Thymus (tissue), 14 donors: ENCODE measurements at places on chromosomes 7 and 10. TPM values are rescaled to one million over a fixed set of nuclear protein-coding genes. Genes with fewer than 3 reads are reported as not detected.

Gene COL28A1
- total RNA-seq = 0.24 TPM

Gene GPR37
- total RNA-seq = 0.52 TPM

Gene STX1A
- total RNA-seq = 2.2 TPM

Gene UTF1
- total RNA-seq = not detected

Gene WBP1L
- 30.7 TPM for total RNA-seq

Gene SNCG
- 27.5 TPM for total RNA-seq

- no peak overlapping the region for H3K27ac ChIP-seq
- no peak for DNase-seq
Measured at GRCh38 chr10:127441350-127442219, 107.5 kb upstream of the NPS start.

GRCh38 chr10:17854044-17854652 lies 45.0 kb downstream of the MRC1 start:
- no peak overlapping the region for H3K4me3 ChIP-seq
- no peaks in the 10 kb centered on the region for H3K27me3 ChIP-seq
- no peak overlapping the region for H3K27ac ChIP-seq
- DNase-seq = no peak
- H3K36me3 ChIP-seq = no peaks in the 10 kb centered on the region
- peaks cover 2% of the 10 kb centered on the region for H3K4me1 ChIP-seq

DNA sequence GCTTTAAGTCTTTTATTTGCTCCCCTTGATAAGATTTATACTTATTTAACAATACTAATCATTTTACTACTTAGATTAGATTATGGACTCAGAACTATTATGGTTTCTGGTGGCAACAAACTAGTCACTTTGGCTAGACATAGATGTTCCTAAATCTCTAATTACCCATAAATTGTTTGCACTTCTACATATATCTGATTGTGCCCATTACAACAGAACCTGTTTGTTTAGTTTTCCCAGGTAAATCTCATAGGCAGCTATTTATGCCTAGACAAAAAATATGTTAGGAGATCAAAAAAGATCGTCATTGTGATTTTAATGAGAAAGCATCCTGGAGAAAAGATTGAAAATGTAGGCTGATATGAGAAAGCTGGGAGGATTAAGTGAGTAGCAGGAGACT lies 14.4 kb downstream of the UBN2 start:
- H3K4me3 ChIP-seq = no peak overlapping the region
- no peaks in the 10 kb centered on the region for H3K27me3 ChIP-seq

DNA sequence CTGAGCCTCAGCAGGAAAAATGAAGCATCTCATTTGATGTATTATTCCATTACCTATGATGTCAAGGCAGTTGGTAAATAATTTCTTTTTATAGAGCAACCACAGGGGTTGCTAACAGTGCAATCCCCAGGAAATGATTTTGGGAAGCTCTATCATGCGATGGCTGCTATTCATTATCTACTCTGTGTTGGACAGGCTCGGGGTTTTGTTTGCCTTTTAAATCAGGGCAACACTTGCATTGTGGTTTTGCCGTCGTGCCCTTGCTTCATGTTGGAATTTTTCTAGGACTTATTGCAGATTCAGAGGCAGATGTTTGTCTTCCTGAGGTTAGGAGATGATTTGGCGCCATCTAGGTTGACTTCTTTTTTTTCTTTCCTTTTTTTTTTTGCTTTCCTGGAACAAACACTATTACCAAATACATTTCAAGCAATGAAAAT lies 128.4 kb downstream of the BICC1 start:
- no peak overlapping the region for H3K4me3 ChIP-seq
- no peaks in the 10 kb centered on the region for H3K36me3 ChIP-seq
- no peaks in the 10 kb centered on the region for H3K4me1 ChIP-seq
- H3K27ac ChIP-seq = no peak overlapping the region
- no peak for DNase-seq

GRCh38 chr7:69761290-69761922 lies 163.1 kb downstream of the AUTS2 start:
- H3K27ac ChIP-seq = no peak overlapping the region
- no peak overlapping the region for H3K4me3 ChIP-seq
- peaks cover 9% of the 10 kb centered on the region for H3K4me1 ChIP-seq
- no peak for DNase-seq

DNA sequence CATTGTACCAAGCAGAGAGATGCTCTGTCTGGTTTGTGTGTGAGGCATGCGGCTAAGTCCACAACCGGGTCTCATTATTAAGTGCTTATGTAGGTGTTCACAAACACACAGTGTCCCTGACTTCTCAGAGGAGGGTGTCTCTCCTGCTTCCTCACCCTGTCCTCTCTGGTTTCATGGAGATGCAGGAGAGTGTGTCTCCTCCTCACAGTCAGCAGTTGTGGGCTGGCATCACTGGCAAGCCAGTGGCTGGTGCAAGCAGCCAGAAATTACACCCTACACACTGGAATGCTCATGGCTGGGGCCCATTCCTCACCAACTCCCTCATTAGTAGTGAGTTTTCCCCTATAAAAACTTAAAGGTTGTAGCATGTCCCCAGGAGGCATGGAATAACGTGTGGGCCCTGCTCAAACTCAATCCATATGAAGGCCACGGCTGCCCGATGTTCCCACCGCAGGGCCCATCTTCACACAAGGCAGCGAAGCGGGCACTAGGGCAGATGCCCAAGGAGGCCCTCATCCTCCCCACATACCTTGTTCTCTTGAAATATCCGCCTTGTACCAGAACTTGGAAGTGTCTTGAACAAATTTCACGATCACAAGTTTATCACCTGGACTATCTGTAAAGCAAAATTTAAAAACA lies 280.1 kb downstream of the TNS3 start:
- no peaks in the 10 kb centered on the region for H3K27me3 ChIP-seq
- no peak overlapping the region for H3K4me3 ChIP-seq
- H3K27ac ChIP-seq = no peak overlapping the region

GRCh38 chr10:80770239-80770638 lies 232.5 kb downstream of the SH2D4B start:
- H3K27me3 ChIP-seq = no peaks in the 10 kb centered on the region
- DNase-seq = no peak
- H3K4me1 ChIP-seq = no peaks in the 10 kb centered on the region
- no peaks in the 10 kb centered on the region for H3K36me3 ChIP-seq

DNA sequence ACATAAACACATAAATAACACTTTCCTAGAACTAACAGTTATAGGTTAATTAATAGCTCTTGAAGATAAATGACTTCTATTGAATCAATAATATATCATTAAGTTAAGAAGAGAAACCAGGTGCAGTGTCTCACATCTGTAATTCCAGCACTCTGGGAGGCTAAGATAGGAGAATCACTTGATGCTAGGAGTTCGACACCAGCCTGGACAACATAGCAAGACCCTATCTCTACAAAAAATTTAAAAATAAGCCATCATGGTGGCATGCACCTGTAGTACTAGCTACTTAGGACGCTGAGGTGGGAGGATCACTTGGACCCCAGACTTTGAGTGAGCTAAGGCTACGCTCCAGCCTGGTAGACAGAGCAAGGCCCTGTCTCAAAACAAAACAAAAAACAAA lies 38.8 kb downstream of the AKR1D1 start:
- H3K27me3 ChIP-seq = no peaks in the 10 kb centered on the region
- H3K4me1 ChIP-seq = peaks cover 2% of the 10 kb centered on the region
- H3K27ac ChIP-seq = no peak overlapping the region

DNA sequence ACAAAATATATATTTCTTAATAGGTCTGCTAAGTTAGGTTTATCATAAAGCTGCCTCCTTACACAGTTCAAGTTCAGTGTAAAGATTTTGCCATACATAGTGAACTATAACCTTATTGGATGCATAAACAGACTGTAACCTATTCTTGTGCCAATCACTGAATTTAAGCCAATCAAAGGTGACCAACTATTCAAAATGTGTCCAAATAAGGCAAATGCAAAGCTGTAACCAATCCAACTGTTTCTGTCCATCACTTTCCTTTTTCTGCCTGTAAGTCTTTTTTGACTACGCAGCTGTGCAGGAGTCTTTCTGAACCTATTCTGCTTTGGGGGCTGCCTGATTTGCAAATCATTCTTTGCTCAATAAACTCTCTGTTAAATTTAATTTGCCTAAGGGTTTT lies 11.6 kb upstream of the DNMBP start:
- no peak for DNase-seq
- no peaks in the 10 kb centered on the region for H3K27me3 ChIP-seq
- peaks cover 25% of the 10 kb centered on the region for H3K4me1 ChIP-seq
- H3K4me3 ChIP-seq = no peak overlapping the region
- no peaks in the 10 kb centered on the region for H3K36me3 ChIP-seq

GRCh38 chr7:139490130-139490529 lies 6.7 kb upstream of the KLRG2 start:
- no peaks in the 10 kb centered on the region for H3K36me3 ChIP-seq
- DNase-seq = no peak
- H3K4me3 ChIP-seq = no peak overlapping the region

- H3K27me3 ChIP-seq = no peaks in the 10 kb centered on the region
- no peaks in the 10 kb centered on the region for H3K36me3 ChIP-seq
- H3K4me1 ChIP-seq = no peaks in the 10 kb centered on the region
- no peak overlapping the region for H3K27ac ChIP-seq
- peak; percentile 56 for DNase-seq
Measured at GRCh38 chr10:71383972-71384687, 12.6 kb upstream of the CDH23 start.

DNA sequence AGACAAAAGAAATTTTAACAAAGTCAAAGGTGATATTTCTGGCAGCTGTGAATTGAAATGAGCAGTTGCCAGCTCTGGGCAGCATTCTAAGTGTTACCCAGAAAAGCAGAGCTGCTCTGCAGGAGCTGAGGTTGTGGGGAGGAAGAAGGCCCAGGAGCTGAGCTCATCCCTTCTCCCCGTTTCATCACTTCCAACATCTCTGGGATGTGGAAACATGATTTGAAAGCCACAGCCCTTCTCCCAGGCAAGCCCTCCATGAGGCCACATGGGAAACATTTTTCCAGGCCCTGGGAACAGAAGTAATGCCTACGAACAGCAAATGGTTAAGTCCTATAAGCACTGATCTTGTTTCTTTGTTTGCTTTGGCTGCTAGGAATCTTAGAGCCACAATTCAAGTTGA lies 10.9 kb upstream of the DMBT1 start:
- no peak overlapping the region for H3K4me3 ChIP-seq
- no peaks in the 10 kb centered on the region for H3K36me3 ChIP-seq
- no peaks in the 10 kb centered on the region for H3K27me3 ChIP-seq
- no peak overlapping the region for H3K27ac ChIP-seq
- no peaks in the 10 kb centered on the region for H3K4me1 ChIP-seq
- no peak for DNase-seq

GRCh38 chr7:114141415-114141814 lies 222.6 kb upstream of the PPP1R3A start:
- H3K27ac ChIP-seq = no peak overlapping the region
- H3K36me3 ChIP-seq = no peaks in the 10 kb centered on the region
- H3K27me3 ChIP-seq = no peaks in the 10 kb centered on the region
- no peak overlapping the region for H3K4me3 ChIP-seq
- no peak for DNase-seq
- no peaks in the 10 kb centered on the region for H3K4me1 ChIP-seq
